Lung microvascular endothelial cell (primary cell): ENCODE measurements at places on chromosomes 6 and 20. TPM values are rescaled to one million over a fixed set of nuclear protein-coding genes. Genes with fewer than 3 reads are reported as not detected.

AVP gene
- not detected in 2 replicates for total RNA-seq

TBPL1 gene
- 13.3 and 34.3 TPM in 2 replicates for total RNA-seq

SIRPG gene
- not detected in 2 replicates for total RNA-seq

ATP9A gene
- 52.1 and 55.6 TPM in 2 replicates for total RNA-seq

EFCAB8 gene
- total RNA-seq, result under 0.01 TPM in 2 replicates

PTCHD4 gene
- total RNA-seq, result 5.0 and 12.4 TPM in 2 replicates

FLRT3 gene
- total RNA-seq, result 0.87 and 3.4 TPM in 2 replicates

CST1 gene
- not detected in 2 replicates for total RNA-seq

TRDN gene
- not detected in 2 replicates for total RNA-seq

FNDC1 gene
- not detected in 2 replicates for total RNA-seq

PSORS1C1 gene
- total RNA-seq, result 2.6 and 6.7 TPM in 2 replicates

MLN gene
- not detected in 2 replicates for total RNA-seq

GUCA1A gene
- not detected in 2 replicates for total RNA-seq

GJA10 gene
- total RNA-seq, result not detected in 2 replicates

AIF1 gene
- total RNA-seq, result not detected in 2 replicates

DEFB129 gene
- total RNA-seq, result not detected in 2 replicates
